ENCODE measurements at places on chromosomes 12 and 14. TPM values are rescaled to one million over a fixed set of nuclear protein-coding genes. Genes with fewer than 3 reads are reported as not detected.

DNA sequence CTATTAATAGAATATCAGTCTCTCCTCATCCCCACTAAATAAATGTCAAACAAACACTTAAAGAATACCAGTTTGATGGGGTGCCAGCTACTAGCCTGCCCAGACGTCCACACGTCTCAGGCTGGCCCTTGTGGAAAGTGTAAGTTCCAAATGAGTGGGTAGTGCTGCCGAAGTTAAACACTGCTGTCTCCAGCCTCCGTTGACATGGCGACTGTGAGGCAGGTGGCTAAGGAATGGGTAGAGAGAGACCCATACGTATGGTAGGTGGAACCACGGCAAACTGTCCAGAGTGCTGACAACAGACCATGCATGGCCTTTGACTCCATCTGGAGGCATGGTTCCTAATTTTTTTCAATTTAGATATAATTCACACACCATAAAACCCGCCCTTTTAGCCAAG, 37.9 kb downstream of the PITPNM2 start:
- peaks cover 6% of the 10 kb centered on the region for H3K4me1 ChIP-seq
- DNase-seq = no peak
- H3K36me3 ChIP-seq = no peaks in the 10 kb centered on the region
- H3K4me3 ChIP-seq = no peak overlapping the region

The MANSC4 gene
- total RNA-seq = 0.12 TPM

GRCh38 chr12:91871751-91872150, 273.9 kb downstream of the BTG1 start:
- H3K4me3 ChIP-seq = no peak overlapping the region
- H3K36me3 ChIP-seq = no peaks in the 10 kb centered on the region
- H3K27me3 ChIP-seq = no peaks in the 10 kb centered on the region
- no peak for DNase-seq

The PTPN21 gene
- 10.1 TPM for total RNA-seq

The KIF26A gene
- 40.2 TPM for total RNA-seq

GRCh38 chr14:50783563-50783962, 47.4 kb downstream of the NIN start:
- H3K27me3 ChIP-seq = no peaks in the 10 kb centered on the region
- H3K4me3 ChIP-seq = no peak overlapping the region
- no peak for DNase-seq
- peak overlapping the region; percentile 64 for H3K27ac ChIP-seq
- peaks cover 58% of the 10 kb centered on the region for H3K4me1 ChIP-seq
- H3K36me3 ChIP-seq = no peaks in the 10 kb centered on the region

GRCh38 chr12:116497051-116497591, 62.1 kb upstream of the MAP1LC3B2 start:
- H3K27ac ChIP-seq = no peak overlapping the region
- DNase-seq = peak; percentile 25
- H3K36me3 ChIP-seq = no peaks in the 10 kb centered on the region
- no peaks in the 10 kb centered on the region for H3K27me3 ChIP-seq
- no peak overlapping the region for H3K4me3 ChIP-seq
- H3K4me1 ChIP-seq = peaks cover 11% of the 10 kb centered on the region

GRCh38 chr12:94762943-94763342, 112.6 kb upstream of the TMCC3 start:
- H3K36me3 ChIP-seq = no peaks in the 10 kb centered on the region
- H3K27me3 ChIP-seq = no peaks in the 10 kb centered on the region
- no peak overlapping the region for H3K4me3 ChIP-seq

The MYL6 gene
- total RNA-seq = 1,139 TPM

DNA sequence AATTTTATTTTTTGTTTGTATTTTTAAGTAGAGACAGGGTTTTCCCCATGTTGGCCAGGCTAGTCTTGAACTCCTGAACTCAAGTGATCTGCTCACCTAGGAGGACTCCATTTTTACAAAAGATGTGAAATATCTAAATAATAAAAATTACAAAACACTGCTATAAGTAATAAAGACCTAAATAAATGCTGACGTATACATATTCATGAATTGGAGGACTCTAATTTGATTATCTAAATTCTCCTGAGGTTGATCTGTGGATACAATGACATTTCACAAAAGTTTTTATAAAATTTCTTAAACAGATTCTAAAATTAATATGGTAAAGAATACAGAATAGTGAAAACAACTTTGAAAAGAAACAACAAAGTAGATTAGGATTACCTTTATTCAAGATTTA, 1224.0 kb downstream of the SLC16A7 start:
- no peak overlapping the region for H3K4me3 ChIP-seq
- no peaks in the 10 kb centered on the region for H3K4me1 ChIP-seq
- DNase-seq = no peak
- H3K36me3 ChIP-seq = no peaks in the 10 kb centered on the region
- H3K27ac ChIP-seq = no peak overlapping the region

GRCh38 chr14:49512147-49512551, 74.0 kb downstream of the RPS29 start:
- DNase-seq = no peak
- H3K4me1 ChIP-seq = peaks cover 5% of the 10 kb centered on the region
- H3K27me3 ChIP-seq = no peaks in the 10 kb centered on the region
- no peaks in the 10 kb centered on the region for H3K36me3 ChIP-seq

GRCh38 chr14:104977681-104978653, at the start of gene AHNAK2:
Gene AHNAK2, minus strand, starts transcription at chr14:104978374. Its CDS starts 137 bp downstream, at chr14:104978237.
- H3K36me3 ChIP-seq = no peaks in the 10 kb centered on the region
- no peak within 1 kb of the TSS for H3K27ac ChIP-seq
- peaks cover 19% of the 10 kb centered on the region for H3K4me1 ChIP-seq
- peak within 1 kb of the TSS; percentile 59 for H3K4me3 ChIP-seq
- peaks cover 55% of the 10 kb centered on the region for H3K27me3 ChIP-seq

- DNase-seq = no peak
- H3K27ac ChIP-seq = no peak overlapping the region
- no peak overlapping the region for H3K4me3 ChIP-seq
- H3K27me3 ChIP-seq = no peaks in the 10 kb centered on the region
- no peaks in the 10 kb centered on the region for H3K4me1 ChIP-seq
These were observed 121.1 kb upstream of the ATF1 start for GRCh38 chr12:50642761-50643160.

- no peak overlapping the region for H3K27ac ChIP-seq
- H3K27me3 ChIP-seq = no peaks in the 10 kb centered on the region
- no peaks in the 10 kb centered on the region for H3K36me3 ChIP-seq
- no peak for DNase-seq
These were observed 48.3 kb downstream of the NOVA1 start for GRCh38 chr14:26549571-26549970.

The RDH16 gene
- 1.2 TPM for total RNA-seq

GRCh38 chr14:61443481-61443880, 122.1 kb downstream of the PRKCH start:
- H3K36me3 ChIP-seq = no peaks in the 10 kb centered on the region
- peaks cover 11% of the 10 kb centered on the region for H3K4me1 ChIP-seq
- no peak overlapping the region for H3K4me3 ChIP-seq
- H3K27ac ChIP-seq = no peak overlapping the region
- no peaks in the 10 kb centered on the region for H3K27me3 ChIP-seq

DNA sequence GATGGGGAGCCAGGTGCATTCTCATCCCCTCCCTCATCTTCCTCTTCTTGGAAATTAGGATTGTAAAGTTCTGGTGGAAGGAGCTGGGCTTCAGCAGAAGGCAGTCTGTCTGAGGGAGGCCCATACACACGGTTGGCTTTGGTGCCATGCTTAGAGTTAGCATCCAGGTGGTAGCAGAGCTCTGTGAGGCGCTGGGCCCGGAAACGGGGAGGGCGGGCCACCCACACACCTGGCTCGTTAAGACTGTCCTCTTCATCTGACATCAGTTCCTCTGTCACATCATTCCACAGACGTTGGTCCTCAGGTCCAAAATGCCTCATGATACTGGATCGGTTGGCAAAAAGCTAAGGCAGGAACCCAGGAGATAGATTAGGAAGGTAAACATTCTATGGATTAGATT, 4.9 kb upstream of the AJUBA start:
- no peak for DNase-seq
- no peaks in the 10 kb centered on the region for H3K36me3 ChIP-seq
- H3K27ac ChIP-seq = no peak overlapping the region

The KCNH3 gene
- total RNA-seq = not detected

- H3K27me3 ChIP-seq = no peaks in the 10 kb centered on the region
- H3K27ac ChIP-seq = peak overlapping the region; percentile 99
- H3K4me3 ChIP-seq = peak overlapping the region; percentile 92
- H3K4me1 ChIP-seq = peaks cover 15% of the 10 kb centered on the region
- DNase-seq = peak; percentile 84
These were observed 1.1 kb upstream of the YY1 start for GRCh38 chr14:100237735-100238418.
